Posterior vena cava (tissue), 2 donors: ENCODE measurements at places on chromosomes 3 and 15.

GRCh38 chr3:106813742-106814141 is 563.5 kb upstream of the CCDC54 start:
- DNase-seq, result no peak

- peak; percentile 90 for DNase-seq
These were observed 1.4 kb downstream of the PLEKHO2 start for GRCh38 chr15:64842986-64843561.

GRCh38 chr3:13403847-13404246 is 16.3 kb downstream of the NUP210 start:
- DNase-seq, result no peak

GRCh38 chr3:136749091-136749490 is 3.1 kb downstream of the STAG1 start:
- no peak for DNase-seq

DNA sequence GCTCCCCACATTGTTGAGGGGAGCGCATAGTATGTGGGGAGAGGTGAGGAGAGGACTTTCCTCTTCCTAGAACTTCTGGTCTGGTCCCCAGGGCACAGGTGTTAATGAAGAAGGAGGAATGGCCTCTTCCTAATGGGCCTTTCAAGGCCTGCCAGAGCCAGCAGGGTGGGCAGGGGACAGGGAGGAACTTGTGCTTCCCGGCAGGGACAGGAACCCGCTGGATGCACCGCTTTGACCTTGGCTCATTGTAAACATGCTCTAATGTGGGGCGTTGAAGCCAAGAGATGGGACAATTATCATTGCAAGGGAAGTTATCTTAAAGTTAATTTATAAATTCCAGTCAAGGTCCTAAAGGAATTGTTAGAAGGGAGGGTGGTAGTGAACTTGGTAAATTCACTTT is 21.0 kb upstream of the CHRNB4 start:
- peak; percentile 47 for DNase-seq

DNA sequence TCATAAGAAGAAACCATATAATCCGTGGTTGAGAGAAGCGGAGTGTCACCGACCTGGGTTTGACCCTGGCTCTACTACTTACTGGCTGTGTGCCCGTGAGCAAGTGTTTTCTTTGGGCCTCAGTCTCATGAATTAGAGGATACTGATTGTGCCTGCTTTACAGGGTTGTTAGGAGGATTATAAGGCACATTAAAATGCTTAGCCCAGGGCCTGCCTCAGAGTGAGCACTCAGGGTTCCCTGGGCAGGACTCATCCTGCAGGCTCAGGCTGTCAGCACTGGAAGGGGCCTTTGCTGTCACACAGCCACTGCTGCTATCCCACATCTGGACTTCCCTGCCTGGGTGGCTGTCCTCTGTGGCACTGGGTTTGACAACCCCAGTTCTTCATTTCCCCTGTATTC is 4.7 kb downstream of the PLA2G4F start:
- DNase-seq, result peak; percentile 23

GRCh38 chr3:171831936-171832335 is 11.2 kb upstream of the TMEM212 start:
- no peak for DNase-seq

DNA sequence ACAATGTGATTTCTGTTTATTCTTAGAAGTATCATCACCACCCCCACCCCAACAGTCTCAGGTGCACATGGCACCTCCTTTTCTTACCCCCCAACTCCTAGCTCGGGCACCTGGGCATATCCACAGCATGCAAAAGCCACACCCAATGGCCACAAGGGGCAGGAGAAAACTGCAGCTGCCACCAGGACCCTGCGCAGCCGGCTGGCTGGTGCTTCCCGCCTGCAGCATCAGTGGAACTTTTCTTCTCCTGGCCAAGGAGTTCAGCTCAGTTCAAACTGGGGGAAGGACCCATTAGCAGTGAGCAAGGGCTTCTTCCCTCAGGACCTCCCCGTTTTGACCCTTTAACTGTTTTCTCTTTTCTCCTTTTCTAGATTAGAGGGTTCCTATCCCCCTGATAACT is 44.8 kb downstream of the TM4SF18 start:
- no peak for DNase-seq

- peak; percentile 1 for DNase-seq
These were observed 12.4 kb downstream of the CCR4 start for GRCh38 chr3:32963871-32964270.

GRCh38 chr3:193852901-193853300 is 259.9 kb downstream of the OPA1 start:
- no peak for DNase-seq

- DNase-seq, result no peak
These were observed 90.2 kb downstream of the ARNT2 start for GRCh38 chr15:80494351-80494751.

DNA sequence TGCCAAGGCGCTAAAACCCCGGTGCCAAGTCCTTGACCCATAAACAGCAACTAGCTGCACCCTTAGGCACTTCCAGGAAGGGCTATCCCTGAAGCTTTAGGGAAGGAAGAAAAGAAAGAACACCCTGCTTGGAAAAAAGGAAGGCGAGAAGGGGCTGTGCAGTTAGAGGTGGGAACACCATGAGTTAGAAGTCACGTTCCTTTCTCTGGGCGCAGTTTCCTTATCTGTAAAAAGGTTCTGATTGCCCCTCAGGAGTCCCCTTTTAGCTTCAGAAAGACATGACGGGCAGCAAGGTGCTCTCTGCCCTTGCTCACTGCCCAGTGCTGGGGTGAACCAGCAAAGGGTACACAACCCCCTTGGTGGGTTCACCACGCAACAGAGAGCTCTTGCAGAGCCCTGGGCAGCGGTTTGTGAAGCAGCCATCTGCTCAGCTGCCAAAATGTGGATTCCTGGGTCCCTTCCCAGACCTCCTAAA is 798 bp downstream of the GCHFR start:
- DNase-seq, result no peak

- no peak for DNase-seq
These were observed 114.0 kb downstream of the MAGI1 start for GRCh38 chr3:65924762-65925161.

DNA sequence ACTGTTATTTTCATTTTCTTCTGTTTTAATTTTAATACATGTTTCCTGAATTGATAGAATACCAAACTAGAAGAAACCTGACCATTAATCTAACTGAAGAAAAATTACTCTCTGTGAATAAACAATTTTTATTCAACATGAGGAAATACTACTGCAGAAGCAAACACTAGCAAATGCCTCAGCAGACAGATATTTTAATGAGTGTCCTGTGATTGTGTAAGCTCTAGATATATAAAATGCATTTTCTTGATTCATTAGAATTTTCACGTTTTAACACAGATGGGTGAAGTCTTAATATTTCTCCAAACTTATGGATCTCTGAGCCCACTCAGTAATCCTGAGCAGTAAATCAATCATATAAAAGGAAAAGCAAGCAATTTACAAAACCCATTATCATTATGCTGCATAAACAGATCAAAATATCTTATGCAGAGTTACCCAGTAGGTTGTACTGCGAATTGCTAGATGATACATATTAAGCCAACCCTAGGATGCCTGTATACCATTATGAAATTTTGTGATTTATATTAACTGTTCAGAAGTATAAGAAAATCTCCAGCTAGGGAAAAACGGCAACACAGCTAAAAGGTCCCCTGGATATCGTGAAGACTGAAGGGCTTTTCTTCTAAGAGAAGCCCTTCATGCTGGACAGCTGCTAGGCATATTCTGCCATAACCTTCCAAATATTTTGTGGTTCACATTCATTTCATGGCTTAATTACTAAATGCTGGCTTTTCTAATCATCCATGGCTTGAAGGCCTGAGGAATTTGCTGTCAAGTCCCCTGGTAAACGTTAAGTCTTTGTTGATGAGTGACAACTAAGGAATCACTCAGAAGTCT is 157.7 kb upstream of the TGFBR2 start:
- DNase-seq, result no peak

DNA sequence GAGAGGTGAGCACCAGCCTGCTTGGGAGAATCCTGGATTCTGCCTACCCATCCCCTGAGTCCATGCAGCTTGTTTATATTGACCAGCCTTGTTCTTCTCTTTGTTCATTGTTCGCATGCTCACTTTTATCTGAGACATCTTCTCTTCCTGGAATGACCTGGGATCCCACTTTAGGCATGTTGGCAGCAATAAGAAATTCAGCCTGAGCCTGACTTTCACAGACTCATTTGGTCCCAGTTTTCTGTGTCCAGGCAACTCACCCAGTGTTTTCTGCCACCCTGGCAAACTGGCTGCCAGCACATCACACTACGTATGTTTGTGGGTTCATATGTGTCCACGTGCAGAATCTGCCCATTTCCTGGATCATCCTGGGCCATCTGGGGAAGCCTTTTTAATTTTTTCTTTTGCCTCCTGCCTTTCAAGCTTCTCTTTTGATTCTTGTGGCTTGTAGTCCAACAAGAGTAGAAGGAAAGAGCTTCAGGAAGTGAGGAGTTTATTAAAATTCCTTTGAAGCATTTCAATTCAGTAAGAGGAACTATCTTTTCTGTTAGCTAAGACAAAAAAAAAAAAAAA is 199.9 kb downstream of the FNDC3B start:
- DNase-seq, result no peak

GRCh38 chr3:9110316-9110715 is 139.1 kb downstream of the SRGAP3 start:
- DNase-seq, result no peak

GRCh38 chr3:181635141-181635540 is 76.6 kb upstream of the SOX2 start:
- no peak for DNase-seq
